NCI-H1105 (cell line): ENCODE measurements at places on chromosomes 2 and 18.

- DNase-seq: no peak
Measured at GRCh38 chr2:121210691-121211090, 74.3 kb downstream of the TFCP2L1 start.

DNA sequence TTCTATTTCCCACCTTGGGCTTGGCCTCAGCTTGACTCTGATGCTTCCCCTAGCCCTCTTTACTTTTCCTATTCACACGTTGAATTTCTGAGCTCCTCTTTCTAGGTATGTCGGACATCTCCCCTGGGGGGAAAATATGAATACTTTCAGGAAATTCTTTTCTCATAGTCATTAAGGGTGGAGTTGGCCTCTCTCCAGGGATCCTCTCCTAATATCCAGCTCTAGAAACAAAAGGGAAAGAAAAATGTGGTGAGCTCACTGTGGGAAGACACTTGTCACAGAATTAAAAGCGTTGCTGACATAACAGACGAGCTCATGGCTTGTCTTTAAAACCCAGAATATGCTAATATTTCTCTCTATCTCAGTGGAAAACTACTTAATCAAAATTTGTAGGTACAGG, 132.7 kb upstream of the MEX3C start:
- peak; percentile 15 for DNase-seq

DNA sequence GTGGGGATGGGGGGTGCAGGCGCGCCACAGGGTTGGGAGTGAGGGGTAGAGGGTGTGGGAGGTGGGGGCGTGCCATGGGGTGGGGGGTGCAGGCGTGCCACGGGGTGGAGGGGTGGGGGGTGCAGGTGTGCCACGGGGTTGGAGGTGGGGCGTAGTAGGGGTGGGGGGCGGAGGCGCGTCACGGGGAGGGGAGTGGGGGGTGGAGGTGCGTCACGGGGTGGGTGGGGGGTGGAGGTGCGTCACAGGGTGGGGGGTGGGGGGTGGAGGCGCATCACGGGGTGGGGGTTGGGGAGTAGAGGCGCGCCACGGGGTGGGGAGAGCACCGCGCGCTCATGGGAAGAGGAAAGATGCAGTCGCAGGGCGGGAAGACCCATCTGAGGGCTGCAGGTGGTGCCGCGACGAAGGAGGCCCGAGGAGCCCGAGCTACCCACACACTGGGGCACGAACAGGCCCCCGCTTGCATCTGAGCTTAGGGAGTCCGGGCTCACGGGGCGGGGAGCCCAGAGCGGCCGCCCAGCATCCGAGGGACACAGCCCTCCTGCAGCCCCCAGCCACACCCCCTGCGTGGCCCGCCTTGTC, 37.5 kb downstream of the SNED1 start:
- DNase-seq: peak; percentile 30

- DNase-seq: no peak
Measured at GRCh38 chr2:137383391-137383790, 580.9 kb upstream of the HNMT start.

- DNase-seq: no peak
Measured at GRCh38 chr2:206798000-206798399, 32.6 kb downstream of the FASTKD2 start.

DNA sequence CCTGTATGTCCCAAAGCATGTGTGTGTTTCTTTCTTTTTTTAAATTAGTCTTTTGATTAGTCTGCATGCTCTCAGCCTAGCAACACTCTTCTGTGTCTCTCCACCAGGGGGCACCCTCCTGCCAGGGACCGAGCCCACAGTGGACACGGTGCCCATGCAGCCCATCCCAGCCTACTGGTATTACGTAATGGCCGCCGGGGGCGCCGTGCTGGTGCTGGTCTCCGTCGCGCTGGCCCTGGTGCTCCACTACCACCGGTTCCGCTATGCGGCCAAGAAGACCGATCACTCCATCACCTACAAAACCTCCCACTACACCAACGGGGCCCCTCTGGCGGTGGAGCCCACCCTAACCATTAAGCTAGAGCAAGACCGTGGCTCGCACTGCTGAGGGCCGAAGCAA, 93.8 kb downstream of the NRP2 start:
- no peak for DNase-seq

- DNase-seq: no peak
Measured at GRCh38 chr2:55000341-55000740, 49.9 kb downstream of the RTN4 start.

DNA sequence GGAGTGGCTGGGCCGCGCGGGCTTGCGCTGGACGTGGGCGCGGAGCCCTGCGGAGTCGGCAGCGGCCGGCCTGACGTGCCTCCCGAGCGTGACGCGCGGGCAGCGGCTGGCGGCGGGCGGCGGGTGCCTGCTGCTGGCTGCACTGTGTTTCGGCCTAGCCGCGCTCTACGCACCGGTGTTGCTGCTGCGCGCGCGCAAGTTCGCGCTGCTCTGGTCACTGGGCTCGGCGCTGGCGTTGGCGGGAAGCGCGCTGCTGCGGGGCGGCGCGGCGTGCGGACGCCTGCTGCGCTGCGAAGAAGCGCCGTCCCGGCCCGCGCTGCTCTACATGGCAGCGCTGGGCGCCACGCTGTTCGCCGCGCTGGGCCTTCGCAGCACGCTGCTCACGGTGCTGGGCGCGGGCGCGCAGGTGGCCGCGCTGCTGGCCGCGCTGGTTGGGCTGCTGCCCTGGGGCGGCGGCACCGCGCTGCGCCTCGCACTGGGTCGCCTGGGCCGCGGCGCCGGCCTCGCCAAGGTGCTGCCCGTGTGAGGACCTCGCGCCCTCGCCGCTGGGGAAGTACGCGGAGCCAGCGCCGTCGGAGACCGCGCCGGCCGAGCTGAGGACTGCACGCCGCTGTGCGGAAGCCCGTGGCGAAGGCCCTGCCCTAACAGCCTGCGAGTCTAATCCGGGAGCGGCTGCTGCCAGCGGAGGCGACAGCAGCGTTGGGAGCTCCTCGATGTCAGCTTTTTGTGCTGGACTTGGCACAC, 526 bp downstream of the SFT2D3 start:
- DNase-seq: peak; percentile 69

GRCh38 chr2:42722320-42723190, 41.4 kb downstream of the OXER1 start:
- DNase-seq: peak; percentile 10

- no peak for DNase-seq
Measured at GRCh38 chr2:72109904-72110303, 37.8 kb downstream of the CYP26B1 start.

GRCh38 chr2:85709401-85709811, 15.2 kb downstream of the GNLY start:
- DNase-seq: no peak

DNA sequence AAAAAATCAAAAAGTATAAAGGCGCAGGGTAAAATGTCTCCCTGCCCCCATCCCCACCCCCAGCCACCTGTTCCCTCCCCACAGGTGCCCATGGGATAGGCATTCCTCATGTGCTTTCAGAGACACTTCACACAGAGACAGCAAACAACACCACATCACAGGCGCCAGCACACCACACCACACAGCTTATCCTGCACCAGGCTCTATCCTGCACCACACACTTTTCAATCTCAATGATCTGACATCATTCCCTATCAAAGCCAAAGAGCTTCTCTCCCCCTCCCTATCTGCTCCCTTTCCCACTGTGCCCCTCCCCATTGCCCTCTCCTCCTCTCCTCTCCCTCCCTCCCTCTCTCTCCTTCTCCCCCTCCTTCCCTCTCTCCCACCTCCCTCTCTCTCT, 15.5 kb downstream of the FAM178B start:
- no peak for DNase-seq

GRCh38 chr2:200976710-200977109, 13.2 kb upstream of the ORC2 start:
- DNase-seq: no peak

DNA sequence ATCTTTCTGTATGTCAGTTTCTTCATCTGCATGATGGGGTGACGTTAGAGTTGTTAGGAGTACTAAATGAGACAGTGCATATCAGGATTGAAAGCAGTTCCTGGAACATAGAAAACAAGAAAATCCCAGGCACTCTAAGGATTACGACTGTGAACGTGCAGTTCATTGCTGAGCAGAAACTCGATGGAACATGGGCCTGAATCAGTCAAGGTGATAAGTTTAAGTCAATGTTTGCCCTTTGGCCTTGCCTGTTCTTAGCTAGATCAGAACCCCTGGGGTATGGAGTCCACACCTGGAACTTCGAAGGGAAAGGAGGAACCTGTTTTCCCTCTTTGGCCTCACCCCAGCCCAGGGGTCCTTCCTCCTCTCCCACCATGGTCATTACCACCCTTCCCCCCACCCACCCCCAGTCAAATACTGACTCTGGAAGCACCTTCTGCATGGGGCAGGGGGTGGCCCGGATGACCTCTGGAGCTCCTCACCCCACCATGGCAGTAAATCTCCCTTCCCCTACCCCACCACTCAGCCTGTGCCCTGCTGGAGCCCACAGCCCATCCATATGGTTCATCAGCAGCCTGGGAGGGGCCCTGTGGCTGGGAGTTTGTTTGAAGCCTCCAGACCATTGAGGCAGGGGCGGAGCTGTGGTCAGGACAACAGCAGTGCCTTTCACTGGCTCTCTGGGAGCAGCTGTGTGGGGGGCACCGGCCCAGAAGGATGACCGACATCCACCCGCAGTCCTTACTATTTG, 164.1 kb downstream of the SMAD7 start:
- DNase-seq: no peak

DNA sequence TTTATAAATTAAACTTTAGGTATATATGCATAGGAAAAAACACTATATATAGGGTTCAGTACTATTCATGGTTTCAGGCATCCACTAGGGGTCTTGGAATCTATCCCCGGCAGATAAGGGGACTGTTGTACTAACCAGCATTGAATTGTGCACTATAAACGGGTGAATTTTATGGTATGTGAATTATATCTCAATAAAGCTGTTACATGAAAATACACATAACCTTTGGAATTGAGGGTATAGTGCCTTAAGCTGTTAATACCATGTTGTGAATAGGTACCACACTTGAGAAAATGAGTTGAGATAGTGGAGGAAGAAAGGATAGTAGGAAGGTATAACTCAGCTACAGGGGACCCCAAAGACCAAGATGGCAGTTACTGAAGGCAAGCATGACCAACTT, 167.3 kb downstream of the HAUS1 start:
- no peak for DNase-seq

DNA sequence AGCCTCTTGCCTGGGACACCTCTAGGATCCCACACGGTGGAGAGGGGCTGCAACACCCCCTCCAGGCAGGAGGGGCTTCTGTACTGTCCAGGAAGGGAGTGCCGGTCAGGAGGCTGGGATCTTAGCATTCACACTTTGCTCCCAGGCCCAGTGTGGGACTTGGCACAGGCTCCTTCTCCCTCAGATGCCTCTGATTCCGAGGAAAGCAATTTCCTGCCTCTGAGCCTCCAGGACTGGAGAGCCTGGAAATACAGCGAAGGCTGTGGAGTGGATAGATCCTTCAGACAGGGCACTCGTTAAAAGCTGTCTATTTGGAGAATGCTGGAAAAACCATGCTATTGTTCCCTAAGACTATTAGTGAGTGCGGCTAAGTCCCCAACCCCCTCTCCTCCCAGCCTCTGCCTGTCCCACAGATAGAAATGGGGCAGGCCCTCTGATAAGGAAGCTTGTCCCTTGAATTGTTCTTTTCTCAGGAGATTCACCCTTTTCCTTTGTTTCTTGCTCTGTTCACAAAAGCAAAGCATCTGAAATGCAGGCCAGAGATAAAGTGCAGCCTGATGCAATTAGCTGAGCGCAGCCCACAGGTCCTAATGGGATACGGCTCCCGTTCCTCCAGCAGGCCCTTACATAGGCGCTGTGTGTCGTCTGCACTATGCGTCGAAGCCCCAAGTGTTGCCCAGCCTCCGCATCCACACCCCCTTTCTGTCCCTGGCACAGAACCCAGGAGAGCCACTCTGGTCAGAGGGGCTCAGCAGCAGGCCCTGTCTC, 252.2 kb downstream of the KLHL29 start:
- DNase-seq: no peak

DNA sequence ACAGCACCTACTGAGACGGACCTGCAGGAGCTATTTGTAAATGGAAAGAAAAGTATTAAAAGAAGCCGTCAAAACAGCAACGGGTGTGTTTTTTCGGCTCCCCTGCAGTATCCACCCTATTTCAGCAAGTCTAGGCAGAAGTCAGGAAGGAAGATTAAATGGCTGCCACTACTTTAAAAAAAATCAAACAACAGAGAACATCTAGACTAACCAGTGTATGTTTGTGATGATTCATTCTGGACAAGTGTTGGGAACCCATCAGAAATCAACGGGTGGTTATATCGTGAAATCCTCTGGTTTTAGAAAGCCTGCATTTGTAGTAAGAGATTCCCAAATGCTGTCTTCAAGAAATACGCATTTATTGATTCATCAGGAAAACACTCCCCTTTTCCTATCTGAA, 9.0 kb downstream of the PMAIP1 start:
- no peak for DNase-seq

GRCh38 chr18:24831871-24832665, 371.6 kb downstream of the HRH4 start:
- no peak for DNase-seq

GRCh38 chr2:26847307-26847654, 651 bp upstream of the DPYSL5 start:
- no peak for DNase-seq

DNA sequence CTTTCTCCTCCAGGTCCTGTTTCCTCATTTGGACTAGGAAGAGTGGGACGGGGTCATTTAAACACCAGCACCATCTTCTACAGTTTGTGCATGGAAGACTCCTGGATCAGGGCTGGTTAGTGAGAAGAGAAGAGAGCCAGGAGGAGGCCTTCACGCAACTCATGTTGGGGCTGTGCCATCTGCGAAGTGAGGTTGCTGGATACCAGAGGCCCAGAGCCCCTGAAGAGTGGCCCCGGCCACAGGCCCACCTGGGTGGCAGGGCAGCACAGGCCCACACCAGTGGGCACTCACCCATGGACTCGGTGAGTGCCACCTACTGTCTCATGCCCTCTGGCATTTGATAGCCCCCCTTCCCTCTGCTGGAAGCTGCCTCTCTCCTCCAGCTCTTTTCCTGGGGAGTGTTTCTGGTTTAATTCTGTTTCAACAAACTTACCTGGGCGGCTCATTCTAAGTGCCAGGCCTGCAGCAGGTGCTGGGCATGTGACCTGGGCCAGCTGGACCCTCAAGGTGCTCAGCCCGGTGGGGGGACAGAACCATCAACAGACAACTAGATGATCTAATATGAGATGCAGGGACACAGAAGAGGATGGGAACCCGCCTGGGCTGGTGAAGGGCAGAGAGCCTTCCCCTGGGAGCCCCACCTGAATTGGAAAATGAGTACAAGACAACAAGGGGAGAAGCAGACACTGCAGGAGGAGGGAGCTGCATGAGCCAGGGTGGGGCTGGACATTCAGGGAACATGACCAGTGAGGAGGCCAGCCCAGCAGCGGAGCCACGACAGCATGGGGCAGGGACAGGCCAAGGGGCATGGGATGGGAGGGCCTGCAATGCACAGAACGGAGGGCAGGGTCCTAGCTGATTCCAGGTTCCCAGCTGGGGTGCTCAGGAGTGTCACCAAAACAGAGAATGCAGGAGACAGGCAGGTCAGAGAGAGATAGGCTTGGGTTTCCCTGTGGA, 70.6 kb downstream of the MARCO start:
- DNase-seq: no peak

DNA sequence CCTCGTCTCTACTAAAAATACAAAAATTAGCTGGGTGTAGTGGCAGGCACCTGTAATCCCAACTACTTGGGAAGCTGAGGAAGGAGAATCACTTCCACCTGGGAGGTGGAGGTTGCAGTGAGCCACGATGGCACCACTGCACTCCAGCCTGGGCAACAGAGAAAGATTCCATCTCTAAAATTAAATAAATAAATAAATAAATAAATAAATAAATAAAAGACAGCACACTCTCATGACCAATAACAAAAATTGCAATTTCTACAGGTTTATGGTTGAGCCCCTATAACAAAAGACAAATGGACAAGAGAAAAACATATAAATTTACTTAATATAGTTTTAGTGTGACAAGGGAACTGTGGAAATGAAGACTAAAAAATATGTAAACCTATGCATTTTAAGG, 384.1 kb downstream of the CDH19 start:
- DNase-seq: no peak

- no peak for DNase-seq
Measured at GRCh38 chr2:224252631-224253030, 149.3 kb downstream of the FAM124B start.
